ENCODE measurements at places on chromosomes 12 and 14.

DNA sequence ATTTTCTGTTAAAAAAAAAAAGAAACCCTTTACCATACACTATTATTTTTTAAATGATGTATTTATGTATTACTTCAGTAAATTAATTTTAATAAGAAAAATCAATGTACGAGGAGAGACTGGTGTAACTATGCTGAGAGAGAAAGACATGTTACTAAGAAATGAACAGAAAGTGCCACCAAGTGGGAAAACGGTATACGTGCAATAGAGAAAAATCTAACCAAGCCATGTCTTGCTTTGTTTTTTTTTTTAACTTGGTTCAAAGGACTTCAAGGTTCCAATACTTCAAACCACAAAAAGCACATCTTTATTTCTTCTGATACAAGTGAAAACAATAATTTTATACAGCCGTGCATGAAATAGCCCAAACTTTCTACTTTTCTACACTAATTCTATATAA, 22.9 kb downstream of the NDUFA12 start:
- no peak for DNase-seq

- no peak for DNase-seq
Measured at GRCh38 chr12:92442782-92443181, 260.0 kb upstream of the PLEKHG7 start.

DNA sequence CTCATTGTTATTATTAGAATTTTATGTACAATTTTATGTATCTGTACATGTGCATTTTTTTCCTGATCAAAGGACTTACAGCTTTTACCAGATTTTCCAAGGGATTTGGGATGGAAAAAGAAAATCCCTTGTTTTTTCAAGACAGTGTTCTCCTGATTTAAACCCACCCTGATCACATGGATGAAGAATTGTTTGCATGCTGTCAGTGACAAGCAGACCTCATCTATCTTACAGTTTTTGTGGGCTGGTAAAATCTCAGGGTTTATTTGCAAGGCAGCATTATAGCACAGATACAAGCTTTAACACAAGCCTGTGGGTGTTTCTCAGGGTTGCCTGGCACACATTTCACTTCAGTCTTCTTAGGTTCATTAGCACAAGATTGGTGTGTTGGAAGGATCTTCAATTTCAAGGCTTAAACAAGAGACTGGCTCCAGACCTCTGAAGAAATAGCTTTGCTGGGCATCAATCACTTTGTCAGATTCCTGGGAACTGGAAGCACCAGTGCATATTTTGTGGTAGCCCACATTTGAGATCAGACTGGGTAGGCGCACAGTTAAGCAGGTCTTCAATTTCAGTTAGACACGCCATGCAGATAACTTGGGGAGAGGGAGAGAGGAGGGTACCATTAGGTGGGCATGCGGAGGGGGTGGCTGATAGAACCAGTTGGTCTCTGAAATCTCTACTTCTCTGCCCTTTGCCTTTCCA, 118.0 kb downstream of the TBX5 start:
- no peak for DNase-seq

- no peak for DNase-seq
Measured at GRCh38 chr12:31900271-31900670, 58.9 kb upstream of the RESF1 start.

DNA sequence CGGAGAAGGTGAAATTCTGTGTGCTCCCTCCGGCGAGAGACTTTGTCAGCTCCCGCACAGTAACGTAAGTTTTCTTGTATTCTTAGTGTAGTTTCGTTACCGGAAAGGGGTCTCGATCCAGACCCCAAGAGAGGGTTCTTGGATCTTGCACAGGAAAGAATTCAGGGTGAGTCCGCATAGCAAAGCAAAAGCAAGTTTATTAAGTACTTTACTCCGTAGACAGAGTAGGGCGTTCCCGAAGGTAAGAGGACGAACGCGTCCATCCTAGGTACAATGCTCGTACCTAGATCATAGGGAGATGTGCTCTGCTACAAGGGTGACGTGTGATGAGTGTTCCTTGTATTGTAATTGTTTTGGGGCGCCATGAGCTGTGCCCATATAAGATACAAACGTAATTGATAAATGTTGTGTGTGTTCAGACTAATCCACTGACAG, 293 bp downstream of the IFI27L1 start:
- DNase-seq, result no peak

GRCh38 chr12:95593266-95593871, 42.1 kb upstream of the USP44 start:
- DNase-seq, result no peak

DNA sequence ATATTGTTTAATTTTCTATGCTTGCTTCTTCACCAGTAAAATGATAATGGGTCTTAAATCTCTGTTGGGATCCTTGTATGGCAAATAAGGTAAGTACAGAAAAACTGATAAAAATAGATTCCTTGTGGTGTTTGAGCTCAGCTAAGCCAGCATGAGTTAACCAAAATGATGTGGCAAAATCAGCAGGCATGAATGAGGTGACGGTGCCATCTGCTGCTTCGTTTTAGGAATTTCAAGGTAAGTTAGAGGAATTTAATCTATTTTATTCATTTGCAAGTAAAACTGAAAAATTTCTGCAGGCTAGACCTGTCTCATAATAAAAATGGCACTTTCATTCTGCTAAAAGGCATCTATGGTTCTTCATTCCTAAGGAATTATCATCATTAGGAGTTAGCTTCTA, 10.0 kb upstream of the CLEC7A start:
- no peak for DNase-seq

- no peak for DNase-seq
Measured at GRCh38 chr12:100426145-100426544, 47.5 kb upstream of the NR1H4 start.

GRCh38 chr12:83823386-83824045, 1089.1 kb downstream of the SLC6A15 start:
- DNase-seq, result no peak

- no peak for DNase-seq
Measured at GRCh38 chr12:58893495-58893894, 26.8 kb downstream of the LRIG3 start.

- DNase-seq, result no peak
Measured at GRCh38 chr12:113133666-113134065, 1.9 kb downstream of the RASAL1 start.

DNA sequence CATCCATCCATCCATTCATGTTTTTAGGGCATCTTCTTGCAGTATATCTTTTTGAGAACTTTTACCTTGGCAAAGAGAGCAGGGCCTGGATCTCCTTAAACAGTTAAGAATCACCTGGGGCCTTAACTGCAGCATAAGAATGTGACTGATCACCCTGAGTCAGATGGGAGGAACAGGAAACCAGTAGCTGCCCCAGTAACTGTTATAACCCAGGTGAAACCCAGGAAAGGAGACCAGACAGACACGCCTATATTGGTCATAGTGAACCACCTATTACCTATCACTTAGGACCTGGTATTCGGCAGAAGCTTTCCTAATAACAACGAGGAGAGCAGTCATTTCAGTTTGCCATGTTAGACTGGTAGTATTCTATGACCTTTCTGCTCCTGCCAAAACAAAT, 43.4 kb upstream of the NR2C1 start:
- no peak for DNase-seq

GRCh38 chr12:116257826-116258225, 19.7 kb downstream of the MED13L start:
- DNase-seq, result no peak

GRCh38 chr14:101491841-101492240, 69.5 kb upstream of the DIO3 start:
- no peak for DNase-seq

DNA sequence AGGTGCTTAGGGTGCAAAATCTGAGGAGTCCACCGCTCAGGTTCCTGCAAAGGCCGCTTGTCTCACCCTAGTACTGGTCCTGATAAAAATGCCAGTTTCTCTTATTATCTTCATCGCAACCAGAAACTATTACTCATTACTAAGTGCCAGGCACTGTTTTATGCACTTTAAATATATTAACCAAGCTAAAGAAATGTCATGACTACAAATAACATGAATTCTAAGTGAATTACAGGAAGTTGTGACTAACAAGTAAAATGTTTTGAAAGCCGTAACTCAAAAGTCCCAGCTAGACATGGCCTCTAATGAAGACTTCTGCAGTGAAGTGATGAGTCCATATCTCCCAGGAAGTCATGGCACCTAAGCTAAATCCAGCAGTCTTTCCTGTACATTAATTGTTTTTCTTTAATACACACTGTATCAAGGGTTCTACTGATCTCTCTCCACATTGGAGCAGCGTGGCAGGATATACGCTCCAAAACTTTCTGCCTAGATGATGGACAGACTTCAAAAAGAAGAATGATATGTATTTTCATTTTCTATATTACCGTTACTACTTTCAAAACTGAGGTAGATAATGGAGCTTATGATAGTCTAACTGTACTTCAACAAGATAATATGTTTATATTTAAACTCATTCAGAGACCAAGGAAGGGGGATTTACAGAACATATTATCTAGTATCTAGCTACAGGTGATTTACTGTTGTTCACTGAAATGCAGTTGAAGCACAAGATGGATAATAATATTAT, 117.3 kb upstream of the ARID2 start:
- DNase-seq, result no peak

DNA sequence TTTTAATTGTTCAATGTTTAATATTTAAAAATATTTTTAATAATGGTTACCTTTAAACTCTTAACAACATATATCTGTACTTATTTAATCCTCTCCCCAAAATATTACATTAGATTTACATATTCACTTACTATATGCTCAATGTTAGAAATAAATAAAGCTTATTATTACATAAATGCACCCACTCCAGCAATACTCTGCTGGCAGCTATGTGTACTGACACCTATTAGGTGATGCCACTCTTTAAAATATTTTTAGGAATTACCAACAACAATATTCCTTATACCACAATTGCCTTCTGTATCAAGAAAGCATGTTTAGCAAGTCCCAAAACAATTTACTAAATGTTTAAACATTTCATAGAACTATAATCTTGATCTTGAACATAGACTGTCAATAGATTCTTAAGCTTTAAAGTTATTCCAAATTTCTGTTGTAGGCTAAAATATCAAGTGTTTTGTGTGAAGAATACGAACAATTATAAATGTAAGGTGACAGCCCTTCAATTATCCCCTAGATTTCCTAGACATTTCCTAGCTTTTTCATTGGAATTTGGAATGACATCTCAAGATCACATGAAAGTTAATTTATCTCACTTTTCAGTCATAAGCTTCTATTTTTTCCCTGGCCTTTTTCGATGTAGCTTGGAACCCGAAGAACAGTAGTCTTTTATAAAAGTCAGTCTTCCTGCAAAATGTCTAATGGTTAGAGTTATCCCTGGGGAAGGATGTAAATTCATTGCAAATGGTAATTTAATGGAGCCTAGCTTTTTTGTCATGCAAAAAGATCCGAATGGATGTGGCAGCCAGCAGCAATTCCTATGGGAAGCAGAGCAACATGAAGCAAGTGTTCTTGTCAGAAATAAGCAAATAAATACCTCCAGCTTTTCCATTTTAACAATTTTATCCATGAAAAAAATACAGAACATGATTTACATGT, 907.5 kb upstream of the ATXN7L3B start:
- DNase-seq, result no peak
